ENCODE measurements at places on chromosomes 13 and 19.

GRCh38 chr13:37929308-37929707 is 59.7 kb upstream of the TRPC4 start:
- DNase-seq, result peak; percentile 42

- no peak for DNase-seq
Measured at GRCh38 chr13:112145551-112146360, 78.8 kb downstream of the SOX1 start.

DNA sequence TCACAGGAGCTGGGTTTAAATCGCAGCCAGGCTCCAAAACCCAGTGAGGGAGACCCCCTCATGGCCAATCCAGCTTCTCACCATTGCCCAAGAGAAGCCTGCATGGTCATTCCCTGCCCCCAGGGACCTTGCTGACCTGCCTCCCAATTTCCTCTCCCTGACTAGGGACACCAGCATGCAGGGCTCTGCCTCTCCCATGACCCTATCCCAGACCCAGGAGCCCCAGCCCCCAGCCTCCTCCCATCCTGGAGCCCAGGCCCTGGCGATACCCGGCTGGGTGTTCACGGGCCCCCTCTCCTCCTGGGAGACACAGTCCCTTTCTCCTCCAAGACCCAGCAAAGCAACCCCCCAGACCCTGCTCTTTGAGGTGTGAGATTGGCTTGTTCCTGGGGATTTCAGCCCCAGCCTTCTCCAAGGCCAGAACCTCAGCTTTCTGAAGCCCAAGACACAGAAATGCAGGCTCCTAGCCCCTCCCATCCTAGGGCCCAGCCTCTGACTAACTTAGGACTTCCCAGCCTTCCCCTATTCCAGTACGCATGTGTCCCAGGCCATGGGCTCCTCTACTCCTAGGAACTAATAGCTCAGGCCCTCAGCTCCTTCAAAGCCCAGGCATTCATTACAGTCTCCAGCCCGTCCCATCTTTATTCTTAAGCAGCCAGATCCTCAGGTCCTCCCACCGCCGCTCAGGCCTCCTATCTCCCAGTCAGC is 1.1 kb downstream of the GYS1 start:
- DNase-seq, result peak; percentile 58

DNA sequence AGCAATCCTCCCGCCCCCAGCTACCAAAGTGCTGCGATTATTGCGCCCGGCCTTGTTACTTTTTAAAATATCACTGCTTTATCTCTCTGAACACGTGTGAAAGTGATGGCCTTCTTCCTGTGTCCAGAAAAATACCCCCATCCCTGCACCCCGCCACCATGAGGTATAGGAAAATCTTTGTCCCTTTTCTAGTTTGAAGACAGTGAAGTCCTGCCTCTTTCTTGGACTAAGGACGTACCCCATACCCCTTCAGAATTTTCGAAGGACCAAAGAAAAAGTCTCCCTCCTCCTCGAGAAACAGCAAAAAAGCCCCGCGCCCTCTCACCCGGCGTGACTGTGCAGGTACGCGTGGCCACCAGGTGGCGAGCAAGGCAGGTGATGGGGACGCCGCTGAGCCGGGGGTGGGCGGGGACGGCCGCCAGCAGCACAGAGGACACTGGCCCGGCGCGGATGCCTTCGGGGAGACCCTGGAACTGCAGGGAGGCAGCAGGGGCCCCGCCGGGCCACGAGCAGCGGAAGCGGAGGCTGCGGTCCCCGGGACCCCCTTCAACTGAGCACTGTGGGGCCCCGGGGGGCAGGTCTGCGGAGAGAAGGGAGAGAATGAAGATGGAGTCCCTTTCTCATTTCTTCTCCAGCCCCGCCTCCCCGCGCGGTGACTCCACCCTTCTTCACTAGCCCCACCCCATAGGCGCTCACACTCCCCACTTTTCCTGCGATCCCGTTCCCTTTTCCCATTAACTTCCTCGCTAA is 3.2 kb downstream of the VSIG10L start:
- peak; percentile 92 for DNase-seq

DNA sequence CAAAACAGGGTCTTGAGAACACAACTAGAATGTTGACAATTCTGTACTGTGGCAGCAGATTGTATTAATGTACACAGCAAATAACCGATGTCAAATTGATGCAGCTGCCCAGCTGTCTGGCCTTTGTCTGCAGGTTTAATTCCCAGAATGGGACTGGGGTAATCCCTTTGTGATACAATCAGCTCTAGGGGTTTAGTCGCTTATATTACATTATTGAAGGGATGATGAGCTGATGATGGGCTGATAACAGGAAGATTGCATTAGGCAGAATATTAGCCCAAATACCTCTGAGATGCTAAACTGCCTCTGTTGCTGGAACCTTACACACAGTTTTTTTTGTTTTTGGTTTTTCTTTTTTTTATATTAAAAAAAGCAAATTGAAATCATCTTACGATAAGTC is 265.0 kb downstream of the RBM26 start:
- no peak for DNase-seq

All from OCI-M1 (cell line).